ENCODE measurements at places on chromosomes 3 and 15.

GRCh38 chr3:66198437-66199088 is 22.2 kb upstream of the SLC25A26 start:
- no peak for DNase-seq

DNA sequence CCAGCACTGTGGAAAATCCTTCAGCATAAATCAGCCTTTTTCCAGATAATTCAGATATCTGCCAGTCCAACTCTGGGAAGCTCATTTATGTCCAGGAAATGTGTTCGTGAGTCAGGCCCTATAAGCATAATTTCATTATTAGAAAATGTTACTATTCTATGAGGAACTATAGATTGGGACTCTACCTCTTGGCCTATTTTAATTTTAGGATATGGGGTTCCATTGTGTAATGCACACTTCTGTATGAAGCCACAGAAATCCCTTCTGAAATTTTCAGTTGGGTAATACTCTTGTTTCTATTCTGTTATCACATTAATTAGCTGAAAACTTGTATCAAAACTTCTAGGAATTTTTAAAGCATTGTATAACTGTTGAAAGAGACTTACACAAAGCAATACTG is 43.9 kb upstream of the IL12A start:
- DNase-seq, result no peak

DNA sequence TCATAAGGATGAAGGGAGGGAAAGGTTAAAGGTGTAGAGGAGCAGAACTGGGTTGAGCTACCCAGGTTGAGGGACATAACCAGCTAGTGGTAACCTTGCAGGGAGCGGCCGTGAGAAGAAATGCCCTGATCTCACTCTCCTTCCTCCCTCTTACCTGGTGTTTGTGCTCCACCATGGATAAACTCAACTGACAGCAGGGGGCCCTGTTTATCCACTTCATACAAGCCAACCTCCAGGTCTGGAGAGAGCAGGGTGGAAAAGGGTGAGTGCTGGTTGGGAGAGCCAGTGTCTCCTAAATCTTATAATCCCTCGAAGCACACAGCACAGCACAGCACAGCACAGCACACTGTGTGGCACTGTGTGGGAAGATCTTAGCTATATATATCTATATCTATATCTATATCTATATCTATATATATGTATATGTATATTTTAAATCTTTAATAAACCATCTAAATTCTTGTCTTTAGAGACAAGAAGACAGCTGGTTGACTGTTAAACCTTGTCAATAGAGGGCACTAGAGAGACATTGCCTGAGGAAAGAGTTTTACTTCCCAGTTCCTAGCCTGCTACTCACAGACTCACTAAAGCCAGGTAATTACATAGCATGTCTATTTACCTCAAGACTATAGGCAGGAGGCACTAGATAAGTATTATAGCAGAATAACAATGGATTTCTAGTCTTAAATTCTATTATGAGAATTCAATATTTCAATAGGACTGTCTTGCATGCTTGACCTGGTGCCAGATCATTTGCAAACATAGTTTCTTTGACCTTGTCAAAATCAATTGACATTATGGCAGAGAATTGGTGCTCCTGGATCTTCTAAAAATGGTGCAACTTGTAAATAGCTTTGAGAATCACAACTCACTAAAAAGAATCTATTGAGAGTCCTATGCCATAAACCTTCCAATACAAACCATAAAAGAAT is 21.7 kb upstream of the FMN1 start:
- peak; percentile 28 for DNase-seq

- DNase-seq, result peak; percentile 75
These were observed 16.1 kb downstream of the CD276 start for GRCh38 chr15:73700041-73700842.

DNA sequence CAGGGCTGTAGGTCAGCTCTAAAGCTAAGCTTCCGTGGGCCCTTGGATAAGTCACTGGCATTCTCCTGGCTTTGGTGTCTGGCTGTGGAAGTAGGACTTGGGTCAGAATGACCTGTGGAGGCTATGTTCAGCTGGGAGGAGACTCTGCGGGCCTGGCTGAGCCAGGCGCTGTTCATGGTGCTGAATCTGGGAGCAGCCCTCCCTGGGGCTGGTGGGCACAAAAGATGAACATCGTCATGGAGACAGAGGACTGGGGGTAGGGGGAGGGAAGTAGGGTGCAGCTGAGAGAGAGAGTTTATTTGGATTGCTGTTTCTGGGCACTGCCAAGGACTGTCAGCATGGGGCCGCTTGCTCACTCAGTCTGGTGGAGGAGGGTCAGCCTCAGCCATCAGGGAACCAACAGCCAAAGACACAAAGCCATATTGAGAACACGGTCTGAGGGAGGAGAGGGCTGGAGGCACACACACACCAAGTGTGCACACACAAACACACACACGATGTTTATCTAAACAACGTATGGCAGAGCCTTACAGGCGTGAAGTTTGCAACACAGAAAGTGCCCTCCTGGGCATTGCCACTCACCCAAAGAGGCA is 120.7 kb upstream of the LINGO1 start:
- DNase-seq, result peak; percentile 71

DNA sequence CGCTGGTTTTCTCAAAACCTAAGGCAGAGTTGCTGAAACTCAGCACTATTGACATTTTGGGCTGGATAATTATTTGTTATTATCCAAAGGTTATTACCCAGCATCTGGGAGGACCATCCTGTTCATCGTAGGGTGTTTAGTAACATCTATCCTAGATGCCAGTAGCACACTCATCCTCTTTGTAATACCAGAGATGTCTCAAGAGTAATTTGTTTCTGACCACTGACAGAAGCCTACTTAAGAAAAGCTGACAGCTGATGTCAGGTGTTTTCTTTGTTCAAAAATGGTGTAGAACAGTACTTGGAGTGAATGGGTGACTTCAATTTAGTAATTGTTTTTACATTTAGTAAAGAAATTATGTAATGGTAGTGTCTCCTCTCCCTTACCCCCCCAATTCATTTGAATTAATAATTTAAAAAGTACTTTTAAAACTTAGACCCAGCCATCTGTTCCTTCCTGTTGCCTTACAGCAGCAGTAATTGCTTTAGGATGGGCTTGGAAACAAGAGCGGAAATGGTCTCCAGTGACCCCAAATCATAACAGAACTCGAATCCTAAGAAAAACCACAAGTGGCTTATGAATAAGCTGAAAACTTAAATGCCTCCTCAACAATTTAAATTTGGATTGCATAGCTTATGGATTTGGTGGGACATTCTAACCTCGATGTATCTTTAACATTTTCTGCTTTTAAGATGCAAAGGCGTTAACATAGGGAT is 105.4 kb downstream of the PTPRG start:
- no peak for DNase-seq

DNA sequence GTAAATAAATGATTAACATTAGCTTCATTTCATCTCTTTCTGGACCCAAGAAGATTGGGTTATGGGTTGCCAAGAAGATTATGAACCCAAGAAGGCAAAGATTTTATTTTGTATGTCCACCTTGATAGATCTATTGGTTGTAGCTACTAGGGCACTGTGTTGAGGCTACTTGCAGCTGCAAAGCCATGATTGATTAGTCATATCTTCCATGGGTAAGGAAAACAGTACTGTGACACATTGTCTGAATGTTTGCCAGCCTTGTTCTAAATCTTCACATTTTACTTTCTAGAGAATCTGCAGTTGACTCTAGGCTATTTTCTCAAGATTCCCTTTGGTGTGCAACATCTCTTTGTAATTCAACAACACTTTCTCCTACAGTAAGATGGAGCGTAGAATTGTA is 229.2 kb upstream of the KCNH8 start:
- no peak for DNase-seq

DNA sequence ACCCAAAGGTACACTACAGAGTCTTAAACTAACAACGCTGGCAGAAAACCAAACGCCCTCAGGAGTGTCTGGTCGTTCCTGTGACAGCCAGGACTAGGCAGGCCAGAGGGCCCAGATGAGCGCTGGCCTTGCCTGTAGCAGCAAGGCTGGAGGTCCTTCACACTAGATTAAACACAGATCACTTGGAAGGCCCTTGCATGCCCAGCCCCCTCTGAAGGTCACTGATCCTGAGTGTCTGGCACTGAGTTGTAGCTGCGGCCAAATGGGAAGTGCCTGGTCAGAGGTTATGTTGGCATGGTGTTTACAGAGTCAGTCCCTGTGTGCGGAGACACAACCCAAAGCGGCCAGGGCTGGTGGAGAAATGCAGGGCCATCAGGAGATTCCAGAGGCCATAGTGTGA is 58.9 kb downstream of the ZNF621 start:
- no peak for DNase-seq

GRCh38 chr3:33855884-33856546 is 57.6 kb downstream of the PDCD6IP start:
- no peak for DNase-seq

DNA sequence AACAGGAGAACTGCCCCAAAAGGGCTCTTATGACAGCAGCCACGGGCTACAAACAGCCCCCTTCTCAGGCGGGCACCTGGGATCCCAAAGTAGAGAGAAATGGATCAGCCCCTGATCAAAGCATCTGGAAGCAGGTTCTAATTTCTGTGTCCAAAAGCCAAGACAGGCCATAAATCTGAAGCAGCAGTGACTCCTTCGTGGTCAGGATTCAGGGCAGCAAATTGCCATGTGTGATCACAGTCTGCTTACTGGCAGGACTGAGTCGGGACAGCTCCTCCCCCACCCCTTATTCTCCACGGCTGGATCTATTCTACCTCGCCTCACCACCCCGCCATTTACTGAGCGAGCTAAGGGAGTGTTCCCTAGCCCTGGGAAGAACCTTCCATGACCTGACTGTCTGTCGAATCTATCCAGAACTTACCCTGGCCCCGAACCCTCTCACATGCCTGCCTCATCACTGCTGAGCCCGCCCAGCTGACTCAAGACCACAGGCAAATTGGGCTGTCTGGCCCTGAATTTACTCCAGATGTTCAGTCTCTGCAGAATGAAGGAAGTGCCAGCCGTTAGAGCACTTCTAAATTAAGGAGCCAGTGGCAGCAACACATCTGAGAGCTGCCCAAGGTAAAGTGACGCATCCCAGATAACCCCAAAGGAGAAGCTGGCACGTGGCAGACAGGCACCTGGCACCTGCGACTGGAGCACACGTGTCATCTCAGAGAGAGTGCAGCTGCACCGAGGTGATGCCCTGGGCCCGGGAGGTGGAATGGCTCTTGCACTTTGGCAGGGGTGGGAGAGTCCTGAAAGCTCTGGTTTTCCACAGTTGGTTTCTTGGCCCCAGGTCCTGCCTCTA is 1.3 kb downstream of the LRRC15 start:
- DNase-seq, result no peak

DNA sequence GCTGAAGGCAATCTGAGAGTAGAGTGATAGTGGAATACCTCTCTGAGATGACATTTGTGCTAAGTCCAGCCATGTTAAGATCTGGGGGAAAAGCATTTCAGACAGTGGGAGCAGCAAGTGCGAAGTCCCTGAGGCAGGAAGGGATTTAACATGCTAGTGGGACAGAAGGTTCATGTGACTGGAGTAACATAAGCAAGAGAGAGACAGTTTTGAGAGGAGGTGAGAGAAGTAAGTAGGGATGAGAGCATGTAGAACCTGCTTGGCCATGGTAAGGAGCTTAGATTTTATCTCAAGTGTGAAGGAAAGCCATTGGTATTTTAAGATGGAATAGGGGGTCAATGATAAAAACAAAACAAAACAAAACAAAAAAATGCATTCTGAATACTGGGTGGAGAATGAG is 358.6 kb upstream of the KCNH8 start:
- no peak for DNase-seq

- DNase-seq, result no peak
These were observed 92.9 kb downstream of the TLE3 start for GRCh38 chr15:70004826-70005225.

DNA sequence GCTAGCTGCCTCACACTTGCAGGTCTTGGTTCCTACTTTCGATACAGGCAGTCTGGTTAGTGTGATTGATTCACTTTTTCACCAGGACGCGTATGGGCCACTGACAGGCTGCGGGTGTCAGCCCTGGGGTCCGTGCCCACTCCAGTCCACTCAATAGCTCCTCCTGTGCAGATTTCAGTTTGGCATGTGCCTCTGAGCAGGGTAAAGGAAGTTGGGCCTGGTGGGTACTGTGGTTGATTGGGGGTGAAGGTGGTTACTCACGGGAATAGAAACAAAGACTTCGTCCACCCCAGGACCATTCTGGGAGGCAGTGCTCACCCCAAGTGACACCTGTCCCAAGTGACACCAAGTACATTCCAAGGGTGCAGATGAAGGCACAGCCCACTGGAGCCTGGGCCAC is 62.3 kb downstream of the EPHB1 start:
- no peak for DNase-seq

DNA sequence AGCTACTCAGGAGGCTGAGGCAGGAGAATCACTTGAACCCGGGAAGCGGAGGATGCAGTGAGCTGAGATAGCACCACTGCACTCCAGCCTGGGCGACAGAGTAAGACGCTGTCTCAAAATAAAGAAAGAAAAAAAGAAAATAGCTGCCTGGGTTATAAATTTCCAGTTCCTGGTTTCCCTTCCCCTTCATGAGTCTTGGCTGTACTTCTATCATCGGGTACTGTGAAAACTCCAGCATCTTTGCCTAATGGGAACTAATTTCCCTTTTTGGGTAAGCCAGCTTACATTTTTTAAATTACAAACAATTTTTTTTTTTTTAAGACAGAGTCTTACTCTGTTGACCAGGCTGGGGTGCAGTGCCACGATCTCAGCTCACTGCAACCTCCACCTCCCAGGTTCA is 15.0 kb downstream of the DENND4A start:
- DNase-seq, result no peak

- DNase-seq, result no peak
These were observed 35.7 kb upstream of the CILP start for GRCh38 chr15:65246939-65247338.

- DNase-seq, result no peak
These were observed 31.7 kb upstream of the CMTM7 start for GRCh38 chr3:32359766-32360492.

DNA sequence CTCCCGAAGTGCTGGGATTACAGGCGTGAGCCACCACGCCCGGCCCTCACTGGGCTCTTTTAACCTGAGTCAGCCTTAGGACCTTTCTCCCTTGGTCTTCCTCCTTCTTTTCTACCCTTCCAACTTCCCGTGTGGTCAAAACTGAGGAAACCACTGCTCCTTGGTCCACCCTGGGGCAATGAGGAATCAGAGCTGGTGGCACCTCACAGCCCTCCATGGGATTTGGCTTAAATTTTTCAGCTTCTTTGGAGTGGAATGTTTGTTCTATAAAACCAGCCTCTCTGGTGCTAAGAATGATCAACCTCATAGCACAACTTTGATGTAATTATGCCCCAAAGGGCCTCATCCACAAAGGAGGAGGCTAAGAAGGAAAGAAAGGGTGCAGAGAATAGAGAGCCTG is 76.6 kb upstream of the CFAP20DC start:
- DNase-seq, result no peak

- DNase-seq, result no peak
These were observed 3.0 kb upstream of the ZNF280D start for GRCh38 chr15:56736308-56736707.

- peak; percentile 72 for DNase-seq
These were observed 79.0 kb downstream of the IGF1R start for GRCh38 chr15:98727115-98728040.

- DNase-seq, result no peak
These were observed 34.4 kb upstream of the TPRG1 start for GRCh38 chr3:189137416-189137815.

- no peak for DNase-seq
These were observed 32.9 kb upstream of the PRSS50 start for GRCh38 chr3:46750555-46751038.

All from HEK293T (cell line).